Mucosa of gallbladder (tissue), 1 donor: ENCODE measurements at places on chromosomes 3 and 15. TPM values are rescaled to one million over a fixed set of nuclear protein-coding genes. Genes with fewer than 3 reads are reported as not detected.

GRCh38 chr15:59373215-59373614 is 544 bp upstream of the MYO1E start:
- no peak for DNase-seq

DNA sequence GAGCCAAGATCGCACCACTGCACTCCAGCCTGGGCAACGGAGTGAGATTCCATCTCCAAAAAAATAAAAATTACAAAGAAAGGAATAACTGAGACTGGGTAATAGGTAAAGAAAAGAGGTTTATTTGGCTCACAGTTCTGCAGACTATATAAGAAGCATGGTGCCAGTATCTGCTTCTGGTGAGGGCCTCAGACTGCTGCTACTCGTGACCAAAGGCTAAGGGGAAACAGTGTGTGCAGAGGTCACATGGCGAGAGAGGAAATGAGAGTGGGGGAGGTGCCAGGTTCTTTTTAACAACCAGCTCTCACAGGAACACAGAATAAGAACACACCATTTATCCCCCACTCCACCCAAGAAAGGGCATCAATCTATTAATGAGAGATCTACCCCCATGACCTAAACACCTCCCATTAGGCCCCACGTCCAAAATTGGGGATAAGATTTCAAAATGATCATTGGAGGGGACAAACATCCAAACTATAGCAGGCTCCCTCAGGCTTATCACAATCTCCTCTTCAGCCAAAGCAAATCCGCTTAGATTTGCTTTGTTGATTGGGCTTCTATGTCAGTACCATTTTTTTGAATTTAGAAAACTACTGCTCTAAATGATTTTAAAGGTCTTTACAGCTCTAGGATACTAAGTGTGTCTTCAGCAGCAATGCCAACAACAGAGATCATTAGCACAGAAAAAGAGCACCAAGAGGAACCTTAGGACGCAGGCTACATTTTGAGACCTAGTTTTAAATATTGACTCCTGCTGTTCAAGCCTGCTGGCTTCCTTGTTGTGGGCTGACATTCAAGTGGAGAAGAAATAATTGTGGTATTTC is 84.2 kb upstream of the TBL1XR1 start:
- DNase-seq: no peak

- no peak for DNase-seq
Observed at GRCh38 chr3:43785551-43785950, 94.8 kb downstream of the ABHD5 start.

DNA sequence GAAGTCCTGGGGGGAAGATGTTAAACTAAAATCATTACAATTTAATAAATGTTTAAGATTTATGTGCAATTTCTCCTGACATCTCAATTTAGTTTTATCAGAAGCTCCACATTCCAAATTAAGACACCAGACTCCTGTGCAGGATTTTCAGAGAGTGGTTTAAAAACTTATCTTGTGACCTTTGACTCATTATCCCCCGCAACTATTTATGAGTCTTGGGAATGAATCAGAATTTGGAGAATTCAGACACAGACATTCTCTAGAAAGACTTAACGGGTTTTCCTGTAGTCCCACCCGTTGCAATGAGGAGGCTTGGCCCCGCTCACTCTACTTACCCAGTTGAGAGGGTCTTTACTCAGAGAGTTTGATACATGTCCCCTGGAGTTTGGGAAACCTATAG is 7.1 kb downstream of the OR5K2 start:
- no peak for DNase-seq

The EHHADH gene
- 25.0 TPM for total RNA-seq

The DAZL gene
- not detected for total RNA-seq

GRCh38 chr15:29826908-29827820 is 4.9 kb upstream of the TJP1 start:
- no peak for DNase-seq

DNA sequence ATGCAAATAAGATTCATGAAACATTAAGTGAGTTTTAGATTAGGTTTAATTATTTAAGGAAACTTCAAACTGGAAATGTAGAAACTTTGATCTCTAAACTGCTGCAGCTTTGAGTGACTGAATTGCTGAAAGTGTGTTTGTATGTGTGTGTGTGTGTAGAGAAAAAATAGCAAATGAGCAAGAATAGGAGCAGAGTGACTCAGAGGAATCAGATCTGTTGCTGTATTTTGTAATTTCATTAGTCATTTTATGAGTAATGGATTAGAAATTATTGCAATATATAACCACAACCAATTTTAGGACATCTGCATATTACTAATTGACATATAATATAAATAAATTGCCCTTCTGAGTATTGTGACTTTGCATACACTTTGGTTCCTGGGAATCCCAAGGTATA is 52.8 kb upstream of the SLC9A9 start:
- no peak for DNase-seq

- no peak for DNase-seq
Observed at GRCh38 chr3:16289144-16289889, 24.3 kb downstream of the OXNAD1 start.

GRCh38 chr15:52338058-52338457 is 42.5 kb upstream of the MYO5C start:
- no peak for DNase-seq

The FBXL22 gene
- 58.4 TPM for total RNA-seq

- no peak for DNase-seq
Observed at GRCh38 chr3:134294302-134295280, 43.9 kb upstream of the RYK start.

The PLCB2 gene
- total RNA-seq: 36.4 TPM

DNA sequence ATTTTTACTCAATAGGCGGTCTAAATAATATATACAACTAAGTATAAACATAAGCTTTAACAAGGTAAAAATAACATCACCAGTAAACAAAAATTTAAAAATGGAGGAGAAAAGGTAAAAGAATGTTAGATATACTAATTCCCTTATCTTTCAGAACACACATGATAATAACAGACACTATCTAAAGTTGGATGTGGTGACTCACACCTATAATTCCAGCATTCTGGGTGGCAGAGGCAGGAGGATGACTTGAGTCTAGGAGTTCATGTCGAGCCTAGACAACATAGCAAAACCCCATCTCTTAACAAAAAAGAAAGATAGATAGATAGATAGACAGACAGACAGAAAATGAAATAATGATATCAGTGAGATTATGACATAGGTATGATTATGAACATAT is 85.1 kb downstream of the STAG1 start:
- DNase-seq: no peak

DNA sequence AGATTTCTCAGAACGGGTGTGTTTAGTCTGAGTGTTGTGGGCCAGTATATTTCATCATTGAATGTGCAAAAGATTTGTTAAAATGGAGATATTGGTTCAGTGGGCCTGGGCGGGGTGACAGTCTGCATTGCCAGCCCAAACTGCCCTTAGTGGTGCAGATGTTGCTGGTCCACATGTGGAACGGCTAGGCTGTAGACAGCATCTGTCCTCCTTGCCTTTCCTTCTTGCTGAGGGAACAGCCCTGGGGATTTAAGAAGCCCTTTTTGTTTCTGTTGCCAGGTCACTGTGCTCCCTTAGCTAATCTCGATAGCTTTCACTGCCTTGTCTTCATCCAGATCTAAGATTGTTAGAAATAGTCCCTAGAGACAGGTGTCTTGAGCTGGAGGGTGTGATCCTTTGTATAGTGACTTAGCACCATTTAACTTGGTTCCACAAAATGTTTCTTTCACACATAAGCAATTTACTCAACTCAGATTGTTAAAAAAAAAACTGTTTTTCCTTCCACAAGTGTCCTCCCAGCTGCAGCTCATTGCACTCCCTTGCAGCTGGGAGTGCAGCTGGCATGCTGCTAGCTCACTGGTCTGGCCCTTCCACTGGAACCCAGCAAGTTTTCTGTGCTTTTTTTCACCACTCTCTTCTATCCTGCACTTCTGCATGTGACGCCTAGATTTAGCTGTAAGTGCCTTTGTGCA is 37.5 kb downstream of the GAP43 start:
- no peak for DNase-seq

The LAMB2 gene
- total RNA-seq: 733 TPM

DNA sequence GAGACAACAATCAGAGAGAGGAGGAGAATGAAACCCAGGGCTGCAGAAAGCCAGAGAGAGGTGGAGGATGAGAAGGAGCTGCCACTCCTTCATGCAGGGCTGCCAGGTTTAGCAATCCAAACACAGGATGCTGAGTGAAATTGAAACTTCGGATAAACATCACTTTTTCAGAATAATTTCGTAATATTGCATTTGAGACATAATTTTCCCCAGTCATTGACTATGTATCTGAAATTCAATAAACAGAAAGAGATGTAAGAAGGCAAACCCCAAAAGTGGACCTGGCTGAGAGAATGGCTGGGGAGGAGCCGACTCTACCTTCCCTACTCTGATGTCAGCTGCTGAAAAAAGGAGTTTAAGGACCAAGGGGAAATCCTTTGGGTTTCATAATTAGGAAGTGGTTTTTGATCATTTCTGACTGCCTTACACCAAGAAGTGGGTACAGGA is 33.8 kb downstream of the SLC9A9 start:
- DNase-seq: no peak

DNA sequence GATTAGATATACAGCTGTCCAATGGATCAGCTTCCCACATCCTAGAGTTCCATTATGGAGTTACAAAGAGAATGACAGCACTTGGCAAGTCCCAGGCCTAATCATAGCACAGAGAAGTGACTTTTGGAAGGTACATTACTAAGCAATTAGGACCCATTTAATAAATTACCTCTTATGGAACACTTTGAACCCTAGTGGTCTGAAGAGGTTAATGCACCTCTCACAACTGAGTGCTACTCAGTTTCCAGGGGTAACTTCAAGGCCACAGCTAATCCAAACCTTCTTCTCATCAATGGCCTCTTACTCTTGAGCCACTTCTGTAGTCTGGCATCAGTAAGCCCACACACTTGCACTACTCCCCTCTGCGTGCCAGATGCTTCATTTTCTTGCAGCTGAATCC is 34.9 kb upstream of the MEIS2 start:
- no peak for DNase-seq

The SLC28A2 gene
- total RNA-seq: 86.6 TPM

GRCh38 chr3:24736701-24737100 is 242.1 kb upstream of the THRB start:
- DNase-seq: no peak

- no peak for DNase-seq
Observed at GRCh38 chr15:37940876-37941275, 6.4 kb downstream of the TMCO5A start.

DNA sequence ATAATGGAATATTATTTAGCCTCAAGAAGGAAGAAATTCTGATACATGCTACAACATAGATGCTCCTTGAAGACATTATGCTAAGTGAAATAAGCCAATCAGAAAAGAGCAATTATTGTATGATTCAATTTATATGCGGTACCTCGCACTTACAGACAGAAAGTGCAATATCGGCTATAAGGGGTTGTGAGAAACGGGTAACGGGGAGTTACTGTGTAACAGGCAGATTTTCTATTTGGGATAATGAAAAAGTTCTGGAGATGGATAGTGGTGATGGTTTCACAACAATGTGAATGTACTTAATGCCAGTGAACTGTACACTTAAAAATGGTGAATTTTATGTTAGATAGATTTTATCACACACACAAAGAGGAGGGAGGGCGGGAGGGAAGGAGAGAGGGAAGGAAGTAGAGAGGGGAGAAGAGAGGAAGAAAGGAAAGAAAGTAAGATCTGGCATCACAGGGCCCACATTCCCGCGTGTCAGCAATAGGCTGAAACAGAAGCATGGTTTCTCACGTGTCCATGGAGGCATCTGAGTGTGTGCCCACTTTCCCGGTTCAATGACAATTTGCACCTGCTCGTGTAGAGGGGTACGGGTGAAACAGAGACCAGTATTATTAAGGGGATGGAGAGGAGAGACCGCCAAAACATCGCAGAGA is 700 bp upstream of the BLM start:
- DNase-seq: no peak

DNA sequence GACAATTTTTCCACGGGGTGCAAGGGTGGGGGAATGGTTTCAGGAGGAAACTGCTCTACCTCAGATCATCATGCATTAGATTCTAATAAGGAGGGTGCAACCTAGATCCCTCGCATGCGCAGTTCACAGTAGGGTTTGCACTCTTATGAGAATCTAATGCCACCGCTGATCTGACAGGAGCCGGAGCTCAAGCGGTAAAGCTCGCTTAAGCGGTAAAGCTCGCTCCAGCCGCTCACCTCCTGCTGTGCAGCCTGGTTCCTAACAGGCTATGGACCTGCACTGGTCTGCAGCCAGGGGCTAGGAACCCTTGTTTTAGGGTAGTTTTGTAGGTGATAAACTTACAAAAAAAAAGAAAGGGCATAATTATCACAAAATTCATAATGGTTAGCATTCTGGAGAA is 53.9 kb upstream of the RYR3 start:
- no peak for DNase-seq

- DNase-seq: no peak
Observed at GRCh38 chr3:146019508-146019907, 141.5 kb downstream of the PLOD2 start.

The SLC51A gene
- 0.63 TPM for total RNA-seq

GRCh38 chr3:138370321-138370720 is 21.9 kb downstream of the MRAS start:
- DNase-seq: no peak

DNA sequence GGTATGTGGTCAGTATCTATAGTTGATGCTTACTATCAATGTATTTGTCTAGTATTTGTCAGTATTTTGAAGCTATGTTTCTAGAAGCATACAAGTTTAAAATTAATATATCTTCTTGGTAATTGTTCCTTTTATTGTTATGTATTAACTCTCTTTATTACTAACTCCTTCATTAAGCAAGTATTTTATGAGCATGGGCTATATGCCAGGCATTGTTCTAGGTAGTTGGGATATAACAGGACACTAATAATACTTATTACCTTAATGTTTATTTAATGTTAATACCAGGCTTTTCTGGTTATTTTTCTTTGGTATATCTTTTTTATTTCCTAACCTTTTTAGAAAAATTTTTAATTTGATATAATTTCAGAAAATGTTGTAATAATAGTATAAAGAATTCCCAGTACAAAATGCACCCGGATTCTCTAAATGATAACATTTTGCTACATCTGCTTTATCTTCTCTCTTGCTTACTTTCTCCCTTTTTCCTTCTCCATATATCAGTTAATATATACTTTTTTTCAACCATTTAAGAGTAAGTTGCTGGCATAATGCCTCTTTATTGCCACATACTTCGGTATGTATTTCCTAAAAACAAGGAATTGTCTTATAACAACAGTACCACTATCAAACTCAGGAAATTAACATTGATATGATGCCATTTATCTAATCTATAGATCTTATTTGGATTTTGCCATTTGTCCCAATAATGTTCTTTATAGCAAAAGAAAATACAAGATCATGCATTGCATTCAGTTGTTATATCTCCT is 30.9 kb downstream of the LRRC49 start:
- DNase-seq: no peak

The COL7A1 gene
- total RNA-seq: 9.4 TPM
